ENCODE measurements at places on chromosomes 7 and 10.

- DNase-seq, result peak; percentile 45
These were observed 101.2 kb upstream of the ZNF746 start for GRCh38 chr7:149598721-149599308.

- DNase-seq, result no peak
These were observed 882 bp upstream of the CHCHD1 start for GRCh38 chr10:73780966-73781365.

DNA sequence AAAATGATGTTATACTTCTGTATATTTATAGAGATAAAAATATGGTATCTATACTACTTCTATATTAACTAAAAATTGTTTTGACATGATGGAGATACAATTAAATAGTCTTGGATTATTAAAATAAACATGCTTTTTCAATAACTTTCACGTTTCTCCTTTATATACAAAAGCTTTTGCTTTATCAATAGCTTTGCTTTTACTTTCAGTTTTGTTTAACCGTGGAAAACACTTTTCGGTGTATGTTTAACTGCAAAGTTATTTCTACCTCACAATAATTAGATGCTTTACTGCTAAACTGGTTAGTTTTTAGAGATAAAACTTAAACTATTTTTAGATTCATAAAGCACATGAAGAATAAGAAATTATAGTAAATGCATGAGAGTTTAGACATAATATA lies 432.1 kb upstream of the PCDH15 start:
- DNase-seq, result no peak

DNA sequence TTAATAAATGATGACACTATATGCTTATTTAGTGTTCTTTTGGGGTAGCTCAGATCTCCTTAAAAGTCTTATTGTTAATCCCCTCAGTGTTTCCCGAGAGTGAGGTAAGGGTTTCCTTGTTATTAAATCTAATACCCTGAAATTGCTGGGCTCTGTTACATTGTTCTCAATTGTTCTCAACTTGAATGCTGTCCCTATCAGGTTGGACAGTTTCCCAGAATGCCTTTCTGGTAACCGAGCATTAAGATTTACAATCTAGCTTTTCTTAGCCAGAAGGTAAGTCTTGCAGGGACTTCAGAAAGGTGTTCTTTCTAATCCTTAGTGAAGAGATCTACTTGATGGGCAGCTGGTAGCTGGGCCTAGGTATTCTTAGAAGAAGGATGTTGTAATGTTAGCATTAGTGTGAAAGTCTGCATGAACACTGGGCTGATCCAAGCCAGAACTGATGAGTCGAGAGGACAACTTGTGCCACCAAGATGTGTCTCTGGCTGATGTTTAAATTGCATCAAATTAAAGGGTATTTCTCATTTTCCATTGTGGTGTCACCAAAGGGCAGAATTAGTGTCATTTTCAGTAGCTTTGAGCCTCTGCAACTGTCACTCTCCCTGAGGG lies 89.9 kb downstream of the SND1 start:
- DNase-seq, result no peak

DNA sequence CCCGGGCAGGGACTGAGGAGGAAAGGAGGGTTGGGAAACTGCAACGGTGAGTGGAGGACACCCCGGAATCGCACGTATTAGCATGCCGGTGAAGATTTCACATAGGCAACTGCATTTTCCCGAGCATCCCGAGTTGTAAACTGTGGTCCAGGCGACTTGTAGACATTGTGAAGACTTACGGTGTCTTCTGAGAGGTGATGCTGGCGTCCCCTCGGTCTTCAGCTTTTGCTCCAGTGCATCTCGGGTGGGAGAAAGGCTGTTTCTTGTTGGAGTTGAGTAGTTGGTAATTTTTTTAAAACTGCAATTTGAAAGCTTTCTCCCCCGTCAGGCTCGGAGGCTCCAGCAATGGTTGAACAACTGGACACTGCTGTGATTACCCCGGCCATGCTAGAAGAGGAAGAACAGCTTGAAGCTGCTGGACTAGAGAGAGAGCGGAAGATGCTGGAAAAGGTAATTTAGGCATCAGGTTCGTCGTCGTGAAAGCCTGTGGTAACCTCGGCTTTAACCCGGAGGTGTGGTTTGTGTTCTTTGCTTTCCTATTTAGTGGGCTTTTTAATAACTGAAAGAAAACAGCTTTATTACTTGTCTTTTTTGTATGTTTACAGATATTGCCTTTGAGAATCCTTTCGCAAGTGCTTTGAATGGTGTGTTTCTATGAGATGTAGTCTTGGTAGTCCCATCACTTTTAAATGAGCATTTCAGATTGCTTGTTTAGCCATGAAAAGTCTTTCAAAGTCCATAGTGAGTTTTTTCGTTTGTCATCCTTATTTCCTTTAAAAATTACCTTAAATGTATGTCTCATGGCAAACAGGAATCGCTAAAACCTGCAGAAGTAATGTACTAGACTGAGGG lies 687 bp downstream of the HELLS start:
- DNase-seq, result peak; percentile 34

Measured in A549 (cell line).